ENCODE measurements at places on chromosomes 6 and 20.

GRCh38 chr6:135534773-135535380, 37.3 kb upstream of the AHI1 start:
- DNase-seq: no peak

DNA sequence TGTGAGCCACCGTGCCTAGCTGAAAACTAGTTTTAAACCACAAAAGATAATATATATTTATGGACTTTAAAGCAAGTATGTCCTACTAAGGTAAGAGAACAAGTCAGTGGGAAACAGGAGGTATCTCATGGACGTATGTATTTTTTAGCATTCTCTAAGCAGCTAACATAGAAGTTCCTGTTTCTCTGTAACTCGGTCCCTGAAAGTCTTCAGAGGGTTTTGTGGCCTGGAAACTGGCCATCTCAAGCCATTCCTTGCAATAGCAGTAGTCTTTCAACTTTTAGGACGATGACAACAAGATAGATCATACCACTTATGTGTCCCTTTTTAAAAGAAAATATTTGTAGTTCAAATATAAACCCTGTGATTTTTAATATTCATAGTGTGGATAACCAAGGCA, 95.6 kb upstream of the RALGAPA2 start:
- no peak for DNase-seq

- no peak for DNase-seq
Observed at GRCh38 chr6:84017709-84018452, 15.7 kb upstream of the MRAP2 start.

DNA sequence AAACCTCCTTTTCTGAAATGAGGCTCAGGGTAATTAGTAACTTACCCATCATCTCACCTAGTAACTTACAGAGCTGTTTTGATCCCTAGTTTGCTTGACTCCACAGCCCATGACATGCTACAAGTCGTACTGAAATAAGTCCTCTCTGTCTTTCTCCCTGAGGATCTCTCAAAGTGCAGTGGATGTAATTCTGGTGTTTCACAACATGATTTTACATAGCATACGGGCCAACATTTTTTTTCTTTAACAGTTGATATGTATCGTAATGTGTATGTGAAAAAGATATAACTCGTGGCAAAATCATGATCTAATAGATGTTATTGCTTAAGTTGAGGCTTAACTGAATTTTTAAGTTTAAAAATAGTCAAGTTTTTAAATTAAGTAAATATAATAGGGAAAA, 45.0 kb downstream of the TSHZ2 start:
- no peak for DNase-seq

DNA sequence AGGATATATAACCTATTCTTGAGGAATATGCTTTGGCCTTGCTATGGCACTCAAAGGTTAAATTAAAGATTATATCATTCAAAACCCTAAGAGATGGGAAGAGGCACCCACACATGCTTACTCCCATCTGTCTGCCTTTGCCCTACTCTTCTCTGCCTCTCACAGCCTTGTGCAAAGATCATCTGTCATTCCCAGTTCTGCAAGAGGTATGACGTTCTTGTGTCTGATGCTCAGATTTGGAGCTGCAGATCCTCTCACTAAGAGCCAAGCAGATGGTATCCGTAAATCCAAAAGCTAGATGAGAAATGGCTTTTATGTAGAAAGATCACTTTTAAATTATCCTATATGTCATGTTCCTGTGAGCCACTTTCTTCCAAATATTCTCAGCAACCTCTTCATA, 112.0 kb downstream of the GPR63 start:
- DNase-seq: no peak

All from activated CD4-positive, CD25-positive, alpha-beta regulatory T cell (primary cell).